ENCODE measurements at places on chromosomes 4 and X. TPM values are rescaled to one million over a fixed set of nuclear protein-coding genes. Genes with fewer than 3 reads are reported as not detected.

The XK gene
- total RNA-seq = 0.13 TPM

The IL13RA2 gene
- 102 TPM for total RNA-seq

The MAOB gene
- 4.2 TPM for total RNA-seq

The SMIM9 gene
- not detected for total RNA-seq

The TMSB15A gene
- 0.73 TPM for total RNA-seq

The SASH3 gene
- total RNA-seq = not detected

The SMIM10L2A gene
- 0.79 TPM for total RNA-seq

The SSX4 gene
- total RNA-seq = not detected

The EXOC1 gene
- total RNA-seq = 62.1 TPM

The EOLA1 gene
- 14.3 TPM for total RNA-seq

The DDX53 gene
- not detected for total RNA-seq

The MAGEA4 gene
- not detected for total RNA-seq

The GAGE2A gene
- total RNA-seq = not detected

The ADH1C gene
- total RNA-seq = 0.23 TPM

The ATOH1 gene
- total RNA-seq = not detected

The KDR gene
- total RNA-seq = 13.3 TPM

The CT45A5 gene
- not detected for total RNA-seq

The PDZD4 gene
- 0.33 TPM for total RNA-seq

The CENPU gene
- 3.4 TPM for total RNA-seq

The SUPT20HL1 gene
- total RNA-seq = 0.07 TPM
